Lung (tissue), 17 donors: ENCODE measurements at places on chromosomes 1 and 21. TPM values are rescaled to one million over a fixed set of nuclear protein-coding genes. Genes with fewer than 3 reads are reported as not detected.

GRCh38 chr1:33319186-33319948 lies 1.5 kb downstream of the A3GALT2 start:
- H3K36me3 ChIP-seq: peaks cover 19% of the 10 kb centered on the region
- DNase-seq: no peak
- no peak overlapping the region for H3K27ac ChIP-seq

PCNT gene
- polyA plus RNA-seq: 9.8 TPM

LEFTY2 gene
- 0.11 TPM for polyA plus RNA-seq

- H3K27me3 ChIP-seq: no peaks in the 10 kb centered on the region
- peaks cover 2% of the 10 kb centered on the region for H3K4me1 ChIP-seq
- H3K27ac ChIP-seq: peak overlapping the region; percentile 74
- no peak overlapping the region for H3K4me3 ChIP-seq
- DNase-seq: no peak
Measured at GRCh38 chr1:17531343-17531681, 8.2 kb upstream of the ARHGEF10L start.

SLC45A1 gene
- 1.2 TPM for polyA plus RNA-seq

ARHGAP30 gene
- polyA plus RNA-seq: 18.1 TPM

GRCh38 chr1:92587445-92587844 lies 100.7 kb upstream of the GFI1 start:
- H3K4me3 ChIP-seq: no peak overlapping the region
- no peak for DNase-seq
- H3K27me3 ChIP-seq: no peaks in the 10 kb centered on the region
- no peaks in the 10 kb centered on the region for H3K4me1 ChIP-seq

DNA sequence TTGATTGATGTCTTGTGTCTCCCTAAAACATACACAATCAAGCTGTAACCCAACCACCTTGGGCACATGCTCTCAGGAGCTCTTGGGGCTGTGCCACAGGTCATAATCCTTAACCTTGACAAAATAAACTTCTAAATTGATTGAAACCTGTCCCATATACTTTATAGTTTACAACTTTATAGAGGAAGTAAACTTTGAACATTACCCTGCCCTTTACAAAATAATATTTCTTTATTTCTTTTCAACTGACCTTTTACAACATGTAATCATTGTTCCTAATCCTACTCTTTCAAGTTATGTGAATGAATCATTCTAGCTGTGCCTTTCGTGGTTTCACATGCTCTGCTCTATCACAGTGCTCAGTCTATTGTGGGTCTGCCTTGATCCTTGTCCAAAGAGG lies 118.3 kb upstream of the ATP1A1 start:
- H3K27me3 ChIP-seq: no peaks in the 10 kb centered on the region
- no peaks in the 10 kb centered on the region for H3K36me3 ChIP-seq
- no peaks in the 10 kb centered on the region for H3K4me1 ChIP-seq
- no peak overlapping the region for H3K4me3 ChIP-seq
- no peak for DNase-seq
- no peak overlapping the region for H3K27ac ChIP-seq
